ENCODE measurements at places on chromosomes 3 and 15. TPM values are rescaled to one million over a fixed set of nuclear protein-coding genes. Genes with fewer than 3 reads are reported as not detected.

ALDH1A3 gene
- total RNA-seq = 2.5 TPM

EFCC1 gene
- 1.7 TPM for total RNA-seq

SLC22A14 gene
- total RNA-seq = 0.13 TPM

CELF6 gene
- 0.40 TPM for total RNA-seq

BCL2A1 gene
- total RNA-seq = 0.65 TPM

GP5 gene
- not detected for total RNA-seq

TMC3 gene
- total RNA-seq = not detected

CILP gene
- total RNA-seq = 6.2 TPM

HRH1 gene
- 4.3 TPM for total RNA-seq

RHOV gene
- total RNA-seq = not detected

STARD9 gene
- 6.9 TPM for total RNA-seq

GRCh38 chr3:47299381-47300318, 16.9 kb downstream of the KLHL18 start:
- DNase-seq = no peak

- no peak for DNase-seq
Measured at GRCh38 chr3:195180490-195181112, 90.4 kb downstream of the XXYLT1 start.

DNA sequence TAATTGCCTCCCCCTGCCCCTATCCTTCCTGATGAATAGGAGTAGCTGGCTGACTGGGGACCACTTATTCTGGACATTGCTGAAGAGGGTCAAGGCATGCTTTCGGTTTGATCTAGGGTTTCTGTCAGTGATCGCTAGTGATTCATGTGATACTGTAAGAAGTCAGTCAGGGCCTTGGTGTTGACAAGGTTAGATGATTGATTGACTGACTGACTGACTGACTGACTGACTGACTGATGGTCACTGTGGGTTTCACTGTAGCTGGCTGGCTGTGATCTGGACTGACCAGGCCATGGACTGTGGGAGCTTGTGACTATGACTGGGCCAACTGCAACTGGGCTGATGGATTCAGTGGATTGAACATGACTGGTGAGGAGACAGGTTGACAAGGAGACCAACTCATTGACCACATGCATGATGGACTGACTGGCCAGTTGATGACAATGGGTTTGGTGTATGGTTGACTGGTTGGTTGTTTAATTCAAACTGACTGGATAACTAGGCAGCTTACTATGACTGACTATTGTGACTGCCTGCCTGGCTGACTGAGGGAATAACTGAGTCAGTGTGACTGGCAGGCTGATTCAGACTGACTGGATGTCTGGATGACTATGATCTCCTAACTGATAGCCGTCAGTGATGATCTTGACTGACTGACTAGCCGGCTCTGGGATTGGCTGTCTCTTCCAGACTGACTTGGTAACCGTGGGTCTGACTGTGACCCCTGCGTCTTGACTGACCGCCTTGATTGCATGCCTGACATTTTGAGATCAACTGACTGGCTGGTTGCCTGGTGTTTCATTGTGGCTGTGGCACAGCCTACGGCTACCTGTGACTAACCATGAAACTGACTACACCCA, 509.9 kb downstream of the SHQ1 start:
- no peak for DNase-seq

- DNase-seq = peak; percentile 67
Measured at GRCh38 chr15:74635228-74635627, 19.6 kb downstream of the CLK3 start.

- DNase-seq = no peak
Measured at GRCh38 chr3:185936273-185936629, 1.6 kb downstream of the TRA2B start.

GRCh38 chr3:35487376-35487775, 151.9 kb upstream of the ARPP21 start:
- no peak for DNase-seq

DNA sequence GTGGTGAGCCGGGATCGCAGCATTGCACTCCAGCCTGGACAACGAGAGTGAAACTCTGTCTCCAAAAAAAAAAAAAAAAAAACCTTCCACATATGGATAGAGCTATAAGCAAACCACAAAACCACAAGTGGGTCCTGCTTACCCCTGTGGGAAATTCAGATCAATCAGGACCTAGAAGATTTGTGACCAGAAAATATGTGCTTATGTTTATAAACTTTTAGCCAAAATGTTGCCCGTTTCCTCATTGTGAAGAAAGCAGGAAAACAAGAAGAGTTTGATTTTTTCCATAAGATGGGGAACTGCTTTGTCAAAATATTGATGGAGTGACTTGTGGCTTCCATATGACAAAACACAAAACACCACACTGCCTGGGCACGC, 3.4 kb upstream of the SLC25A38 start:
- DNase-seq = no peak

DNA sequence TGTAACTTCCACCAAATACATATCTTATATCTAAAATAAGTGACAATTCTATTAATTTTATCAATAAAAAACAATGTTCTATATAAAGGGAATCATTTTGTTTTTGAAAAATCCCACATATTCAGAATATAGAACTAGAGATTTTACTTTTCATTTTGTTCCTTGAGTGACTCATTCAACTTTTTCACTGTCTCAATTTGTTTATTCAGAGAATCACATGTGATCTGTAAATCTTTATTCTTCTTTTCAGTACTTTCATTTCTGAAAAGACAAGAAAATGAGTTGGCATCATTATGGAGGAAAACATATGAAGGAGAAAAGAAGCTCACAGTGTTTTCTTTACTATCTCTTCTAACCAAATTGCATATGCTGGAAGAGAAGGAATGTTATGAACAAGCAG, 35.0 kb downstream of the CIP2A start:
- DNase-seq = no peak

DNA sequence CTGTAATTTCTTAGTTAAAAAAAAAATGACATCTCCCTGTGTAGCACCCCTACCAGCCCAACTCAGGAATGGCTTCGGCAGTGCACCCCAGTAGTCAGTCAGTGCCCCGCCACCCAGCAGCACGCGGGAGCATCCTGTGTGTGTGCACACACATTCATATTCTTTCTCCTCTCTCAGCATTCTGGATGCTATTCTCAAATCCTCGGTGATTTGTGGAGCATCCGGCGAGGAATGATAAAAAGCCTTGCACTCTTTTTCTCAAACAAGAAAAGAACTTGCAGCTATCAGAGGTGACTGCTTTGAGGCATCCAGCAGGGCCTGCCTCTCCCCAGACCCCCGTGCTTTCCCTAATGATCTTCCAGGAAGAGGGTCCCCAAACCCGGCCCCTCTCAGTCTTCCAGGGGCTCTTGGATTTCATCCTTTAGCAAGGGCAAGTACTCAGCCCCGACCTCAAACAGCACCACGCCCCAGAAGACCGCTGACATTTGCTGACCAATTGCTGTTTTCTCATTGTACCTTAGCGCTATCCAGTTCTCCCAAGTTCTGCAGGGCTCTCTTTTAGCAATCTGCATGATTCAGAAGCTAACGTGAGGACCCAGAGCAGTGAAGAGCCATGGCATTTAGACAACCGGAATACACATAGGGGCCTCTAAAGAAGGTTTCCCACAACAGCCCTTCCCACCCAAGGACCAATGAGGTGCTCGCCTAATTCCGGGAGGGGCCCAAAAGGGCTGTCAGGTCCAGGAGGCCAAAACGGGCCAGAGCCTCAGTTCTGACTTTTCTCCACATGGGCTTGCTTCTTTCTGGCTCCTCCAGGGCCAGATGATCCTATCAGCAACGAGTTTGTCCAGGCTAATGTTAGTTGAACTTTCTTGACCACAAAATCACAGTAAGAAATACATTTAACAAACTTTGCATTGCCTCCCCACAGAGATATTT, 72.2 kb downstream of the FAM174B start:
- no peak for DNase-seq

DNA sequence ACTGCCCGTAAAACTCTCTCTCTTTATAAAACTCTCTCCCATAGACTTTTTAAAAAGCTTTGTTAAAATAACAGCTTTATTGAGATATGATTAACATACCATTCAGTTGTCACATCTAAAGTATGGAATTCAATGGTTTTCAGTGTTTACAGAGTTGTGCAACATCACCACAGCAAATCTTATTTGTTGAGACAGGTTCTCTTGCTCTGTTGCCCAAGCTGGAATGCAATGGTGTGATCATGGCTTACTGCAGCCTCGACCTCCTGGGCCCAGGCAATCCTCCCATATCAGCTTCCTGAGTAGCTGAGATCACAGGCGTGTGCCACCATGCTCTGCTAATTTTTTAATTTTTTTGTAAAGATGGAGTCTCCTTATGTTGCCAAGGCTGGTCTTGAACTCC, 35.9 kb upstream of the TRAK1 start:
- DNase-seq = no peak

- DNase-seq = no peak
Measured at GRCh38 chr3:29605845-29606244, 325.0 kb downstream of the RBMS3 start.

DNA sequence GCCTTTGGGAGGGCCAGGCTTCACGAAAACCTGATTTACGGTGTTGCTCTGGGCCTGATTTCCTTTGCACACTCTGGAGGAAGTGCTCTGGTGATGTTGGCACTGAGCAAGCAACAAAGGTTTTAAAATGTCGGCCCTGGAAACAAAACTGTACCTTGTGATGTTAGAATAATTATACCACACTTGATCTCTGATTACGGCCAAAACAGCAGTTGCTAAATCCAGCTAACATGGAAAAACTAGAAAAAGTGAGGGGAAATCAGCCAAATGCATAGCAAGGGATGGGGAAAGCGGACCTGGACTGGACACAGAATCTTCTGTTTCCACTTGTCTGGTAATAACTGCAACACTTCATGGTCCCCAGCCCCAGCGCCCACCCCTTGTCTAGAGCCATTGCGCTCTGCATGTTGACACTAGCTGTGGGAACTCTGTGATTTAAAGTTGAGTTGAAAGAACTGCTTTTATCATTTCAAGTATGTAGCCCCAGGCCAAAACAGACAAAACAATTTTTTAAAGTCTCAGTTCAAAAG, 120.1 kb downstream of the VGLL4 start:
- DNase-seq = no peak

- DNase-seq = no peak
Measured at GRCh38 chr3:172549144-172549543, 25.9 kb upstream of the TNFSF10 start.

DNA sequence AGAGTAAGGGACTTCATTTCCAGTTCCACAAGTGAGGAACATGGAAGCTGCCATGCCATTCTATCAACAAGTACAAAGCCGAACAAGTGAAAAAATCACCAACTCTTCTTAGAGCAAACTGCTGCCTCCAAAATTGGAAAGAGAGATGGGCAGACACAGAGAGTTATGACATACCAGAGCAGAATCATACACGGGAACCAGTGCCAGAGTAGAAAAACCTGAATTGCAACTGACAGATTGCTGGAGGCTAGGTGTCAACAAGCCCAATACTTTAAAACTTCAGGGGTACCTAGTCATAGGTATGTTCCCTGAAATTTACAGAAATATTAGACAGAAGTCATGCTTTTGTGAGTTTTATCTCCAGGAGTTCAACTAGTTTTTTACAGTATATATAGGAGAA, 62.0 kb downstream of the TTBK2 start:
- no peak for DNase-seq

DNA sequence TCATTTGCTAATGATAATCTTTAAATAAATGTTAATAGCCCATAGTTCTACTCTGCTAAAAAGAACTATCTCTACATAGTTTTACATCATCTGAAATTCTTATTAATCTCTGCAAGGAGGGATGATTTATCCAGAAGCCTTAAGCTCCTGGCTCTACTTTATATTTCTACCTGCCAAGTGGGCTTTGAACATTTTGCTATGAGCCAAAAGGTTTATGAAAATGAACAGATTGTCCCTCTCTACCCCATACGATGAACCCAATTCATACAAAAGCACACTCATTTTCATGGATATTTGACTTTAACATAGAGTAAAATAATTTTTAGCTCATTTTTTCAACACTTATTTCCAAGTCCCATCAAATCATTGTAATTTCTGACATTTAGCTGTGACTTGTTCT, 611.0 kb downstream of the NSUN3 start:
- DNase-seq = no peak

DNA sequence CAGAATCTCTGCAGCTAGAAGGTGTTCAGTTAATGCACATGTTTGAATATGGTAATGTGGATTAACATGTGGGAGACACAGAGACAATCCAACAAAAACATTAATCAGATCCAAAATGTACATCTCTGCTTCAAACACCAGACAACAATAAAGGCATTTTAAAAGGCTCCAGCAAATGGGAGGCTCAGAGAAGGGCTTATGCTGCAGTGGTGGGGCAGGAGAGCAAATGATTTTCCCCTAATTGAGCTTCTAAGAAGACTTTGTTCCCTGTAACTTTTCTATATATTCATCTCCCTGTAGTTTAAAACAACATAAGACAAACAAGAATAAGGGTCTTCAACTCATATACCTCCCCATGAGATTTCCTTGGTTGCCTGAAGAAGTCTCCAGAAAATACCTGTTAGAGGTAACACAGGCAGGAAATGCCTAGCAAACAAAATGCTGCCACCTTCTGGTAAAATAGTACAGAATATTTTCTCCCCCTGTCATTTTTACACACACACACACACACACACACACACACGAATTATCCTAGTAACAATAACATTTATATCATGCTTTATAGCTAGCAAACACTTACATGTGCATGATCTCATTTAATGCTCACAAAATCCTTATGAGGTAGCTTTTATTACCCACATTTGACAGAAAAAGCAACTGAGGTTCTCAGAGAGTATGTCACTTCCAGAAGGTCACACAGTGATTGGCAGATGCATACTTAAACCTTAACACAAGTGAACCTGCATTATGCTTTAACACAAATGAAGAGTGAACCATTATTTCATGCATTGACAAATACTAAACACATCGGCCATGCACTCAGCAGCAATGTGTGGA, 123.4 kb upstream of the MB21D2 start:
- no peak for DNase-seq
